Psoas muscle (tissue), 8 donors: ENCODE measurements at places on chromosomes 1 and 21. TPM values are rescaled to one million over a fixed set of nuclear protein-coding genes. Genes with fewer than 3 reads are reported as not detected.

DNA sequence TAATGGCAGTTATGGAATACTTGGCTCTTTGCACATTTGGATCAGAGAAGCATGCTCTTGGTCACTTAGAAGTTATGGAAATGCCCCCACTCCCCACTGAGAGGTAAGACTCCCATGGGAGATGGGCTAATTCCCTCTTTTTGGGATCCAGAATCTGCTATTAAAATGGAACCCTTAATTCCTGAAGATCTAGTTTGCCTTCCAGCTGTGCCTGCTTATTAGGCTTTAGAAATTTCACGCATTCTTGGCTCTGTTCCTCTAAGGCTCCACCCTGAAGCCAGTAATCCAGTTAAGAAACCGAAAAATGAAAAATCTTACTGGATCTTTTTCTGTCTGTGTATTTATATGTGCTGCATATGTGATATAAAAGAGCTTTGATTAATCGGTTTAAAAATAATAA, 76.7 kb downstream of the USH2A start:
- H3K4me3 ChIP-seq: no peak overlapping the region
- peaks cover 3% of the 10 kb centered on the region for H3K27me3 ChIP-seq
- H3K27ac ChIP-seq: no peak overlapping the region
- H3K4me1 ChIP-seq: no peaks in the 10 kb centered on the region

GRCh38 chr21:45533846-45534635, 8.2 kb downstream of the SLC19A1 start:
- no peaks in the 10 kb centered on the region for H3K27me3 ChIP-seq
- H3K36me3 ChIP-seq: no peaks in the 10 kb centered on the region
- peak; percentile 45 for DNase-seq
- no peak overlapping the region for H3K27ac ChIP-seq

DNA sequence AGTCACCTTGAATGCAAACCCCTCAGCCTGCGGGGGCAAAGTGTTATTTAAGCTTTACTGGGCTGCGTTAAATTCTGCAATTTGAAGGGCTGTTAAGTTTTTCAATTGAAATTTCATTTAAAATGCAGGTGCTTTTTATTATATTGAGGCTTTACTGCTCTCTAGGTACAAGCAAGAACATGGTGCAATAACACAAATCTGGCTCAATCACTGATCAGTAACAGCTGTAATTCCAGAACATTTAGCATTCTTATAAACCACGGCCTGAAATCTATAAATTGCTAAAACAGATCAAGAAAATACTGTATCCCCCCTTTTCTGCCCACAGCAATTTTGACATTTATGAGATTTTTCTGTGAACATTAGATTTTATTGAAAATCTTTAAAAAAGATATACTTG, 322.8 kb downstream of the KCTD3 start:
- no peaks in the 10 kb centered on the region for H3K27me3 ChIP-seq
- no peaks in the 10 kb centered on the region for H3K4me1 ChIP-seq
- no peak for DNase-seq
- H3K4me3 ChIP-seq: no peak overlapping the region
- no peak overlapping the region for H3K27ac ChIP-seq

DNA sequence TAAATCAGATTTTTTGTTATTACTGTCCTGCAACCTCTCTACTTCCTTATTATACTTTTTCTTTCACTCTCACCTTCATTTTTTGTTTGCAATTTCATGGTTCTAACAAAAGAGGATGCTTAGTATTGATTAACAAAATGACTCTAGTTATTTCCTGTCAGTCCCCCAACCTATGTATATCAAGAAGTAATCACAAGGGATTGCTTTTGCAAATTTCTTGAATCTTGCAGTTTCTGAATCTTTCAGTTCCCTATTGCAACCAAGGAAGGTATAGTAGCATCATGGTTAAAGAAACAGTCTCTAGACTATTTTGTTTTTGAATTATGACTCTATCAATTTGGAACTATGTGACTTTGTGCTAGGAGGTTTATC, 446.9 kb downstream of the NEGR1 start:
- no peak overlapping the region for H3K27ac ChIP-seq
- no peak overlapping the region for H3K4me3 ChIP-seq
- H3K36me3 ChIP-seq: no peaks in the 10 kb centered on the region
- no peaks in the 10 kb centered on the region for H3K27me3 ChIP-seq
- no peaks in the 10 kb centered on the region for H3K4me1 ChIP-seq

DNA sequence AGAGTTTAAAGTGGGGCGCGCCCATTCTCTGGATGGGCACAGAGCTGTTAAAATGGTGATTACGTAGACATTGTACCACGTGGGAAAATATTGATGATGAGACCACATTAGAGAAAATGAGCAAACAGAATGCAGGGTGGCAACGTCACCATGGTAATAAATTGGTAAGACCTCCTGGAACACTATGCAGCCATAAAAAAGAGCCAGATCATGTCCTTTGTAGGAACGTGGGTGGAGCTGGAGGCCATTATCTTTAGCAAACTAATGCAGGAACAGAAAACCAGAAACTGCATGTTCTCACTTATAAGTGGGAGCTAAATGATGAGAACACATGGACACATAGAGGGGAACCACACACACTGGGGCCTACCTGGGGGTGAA, 53.5 kb upstream of the CLDN14 start:
- no peak overlapping the region for H3K27ac ChIP-seq
- no peaks in the 10 kb centered on the region for H3K36me3 ChIP-seq
- peaks cover 32% of the 10 kb centered on the region for H3K27me3 ChIP-seq
- DNase-seq: no peak
- no peak overlapping the region for H3K4me3 ChIP-seq
- H3K4me1 ChIP-seq: no peaks in the 10 kb centered on the region

Gene HENMT1
- 1.5 TPM for total RNA-seq

Gene WRAP73
- total RNA-seq: 11.1 TPM

DNA sequence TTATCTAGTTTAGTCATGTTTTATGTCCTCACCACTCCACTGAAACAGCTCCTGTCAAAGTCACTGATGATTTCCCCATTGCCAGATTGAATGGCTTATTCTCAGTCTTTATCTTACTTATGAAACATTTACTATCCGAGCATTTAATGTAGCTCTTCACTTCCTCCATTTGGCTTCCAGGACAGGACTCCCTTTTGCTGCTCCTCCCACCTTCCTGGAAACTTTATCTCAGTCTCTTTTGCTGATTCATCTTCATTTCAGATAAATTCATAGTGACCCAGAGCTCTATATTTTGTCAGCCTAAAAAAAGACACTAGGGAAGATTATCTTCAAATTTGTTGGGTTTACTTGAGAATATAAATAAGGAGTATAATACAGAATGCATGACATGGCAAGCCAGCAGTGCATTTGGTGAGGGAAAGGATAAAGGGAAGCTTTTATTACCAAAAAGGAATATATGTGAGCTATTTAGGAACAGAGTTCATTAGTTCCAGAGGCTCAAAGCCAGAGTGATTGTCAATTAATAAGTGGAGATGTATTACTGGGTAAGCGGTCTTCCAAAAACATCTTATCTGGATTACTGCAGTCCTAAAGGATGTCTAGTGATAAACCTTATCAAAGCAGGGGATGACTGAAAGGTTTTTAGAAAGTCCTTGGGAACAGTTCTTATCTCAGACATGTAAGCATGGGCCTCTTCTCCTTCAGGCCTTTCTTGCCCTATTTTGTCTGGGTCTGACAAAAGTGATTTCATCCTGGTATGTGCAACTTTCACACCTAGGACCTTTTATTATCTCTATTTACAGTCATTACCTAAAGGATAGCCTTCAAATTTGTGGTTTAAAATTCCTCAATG, 25.6 kb downstream of the IL23R start:
- H3K4me1 ChIP-seq: no peaks in the 10 kb centered on the region
- H3K4me3 ChIP-seq: no peak overlapping the region
- H3K27me3 ChIP-seq: no peaks in the 10 kb centered on the region
- DNase-seq: no peak
- no peaks in the 10 kb centered on the region for H3K36me3 ChIP-seq

GRCh38 chr1:196896355-196896754, 8.5 kb downstream of the CFHR4 start:
- H3K4me1 ChIP-seq: no peaks in the 10 kb centered on the region
- no peak overlapping the region for H3K27ac ChIP-seq
- no peaks in the 10 kb centered on the region for H3K36me3 ChIP-seq
- no peaks in the 10 kb centered on the region for H3K27me3 ChIP-seq
- DNase-seq: no peak

DNA sequence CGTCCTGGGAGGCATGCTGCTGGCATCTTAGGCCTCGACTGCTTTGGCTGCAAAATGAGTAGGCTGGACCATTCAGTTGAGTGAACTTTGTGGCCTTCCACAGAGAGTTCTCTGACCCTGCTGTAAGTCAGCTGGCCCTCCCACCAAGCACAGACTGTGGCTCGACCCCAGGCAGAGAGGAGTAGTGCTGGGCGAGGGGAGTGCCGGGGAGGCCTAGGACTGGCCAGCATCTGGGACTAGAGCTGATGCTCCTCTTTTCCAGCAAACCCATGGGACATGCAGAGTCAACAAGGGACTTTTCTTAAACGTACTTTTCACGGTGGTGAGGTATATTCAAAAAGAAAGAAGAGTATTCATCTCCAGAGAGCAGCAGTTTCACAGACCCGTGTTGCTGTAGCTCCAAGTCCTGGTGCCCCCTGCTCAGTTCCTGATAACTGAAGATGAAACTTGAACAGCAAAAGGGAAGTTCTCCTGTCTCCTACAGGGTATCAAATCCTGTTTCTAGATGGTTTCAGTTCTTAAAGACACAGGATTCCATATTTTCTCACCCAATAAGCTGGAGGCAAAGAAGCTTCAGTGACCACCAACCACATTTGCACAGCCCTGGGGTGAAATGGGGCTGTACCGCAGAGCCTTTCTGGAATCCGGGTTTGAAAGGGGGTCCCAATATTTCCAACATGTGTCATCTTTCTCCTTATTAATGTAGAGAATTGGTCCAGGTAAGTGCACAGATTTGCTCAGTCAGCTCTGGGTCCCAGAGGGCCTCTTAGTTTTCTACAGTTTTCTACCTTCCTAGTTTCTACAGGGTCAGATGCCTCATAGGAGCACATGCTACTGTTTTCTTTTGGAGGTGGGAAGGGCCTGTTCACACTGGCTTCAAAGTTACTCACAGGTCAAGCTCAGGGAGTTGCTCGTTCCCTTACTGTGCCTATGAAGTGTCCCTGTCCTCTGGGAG, 20.9 kb downstream of the BATF3 start:
- no peak overlapping the region for H3K27ac ChIP-seq
- no peaks in the 10 kb centered on the region for H3K27me3 ChIP-seq
- H3K4me1 ChIP-seq: no peaks in the 10 kb centered on the region
- H3K36me3 ChIP-seq: no peaks in the 10 kb centered on the region
- no peak for DNase-seq

Gene UBE2U
- total RNA-seq: not detected

DNA sequence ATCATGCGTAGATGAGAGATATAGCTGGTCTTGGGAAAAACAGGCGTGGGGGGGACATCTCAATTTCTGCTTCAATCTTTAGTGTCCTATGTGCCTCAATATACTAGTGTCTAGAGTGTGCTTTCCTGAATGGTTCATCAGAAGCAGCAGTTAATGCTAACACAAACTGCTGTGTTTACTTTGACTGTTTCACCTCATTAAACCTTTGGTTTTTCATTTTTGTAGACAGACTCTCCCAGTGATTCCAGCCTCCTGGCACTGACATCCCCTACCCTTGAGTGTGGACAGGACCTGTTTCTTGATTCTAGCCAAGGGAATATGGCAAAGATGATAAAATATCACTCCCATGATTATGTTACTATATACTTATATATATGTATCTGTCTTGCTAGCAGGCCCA, 37.6 kb downstream of the ZYG11A start:
- no peak overlapping the region for H3K4me3 ChIP-seq
- no peaks in the 10 kb centered on the region for H3K4me1 ChIP-seq
- no peaks in the 10 kb centered on the region for H3K27me3 ChIP-seq
- DNase-seq: no peak
- H3K36me3 ChIP-seq: no peaks in the 10 kb centered on the region
- no peak overlapping the region for H3K27ac ChIP-seq

Gene COL8A2
- total RNA-seq: 0.15 TPM

Gene FAM72B
- total RNA-seq: 0.38 TPM

DNA sequence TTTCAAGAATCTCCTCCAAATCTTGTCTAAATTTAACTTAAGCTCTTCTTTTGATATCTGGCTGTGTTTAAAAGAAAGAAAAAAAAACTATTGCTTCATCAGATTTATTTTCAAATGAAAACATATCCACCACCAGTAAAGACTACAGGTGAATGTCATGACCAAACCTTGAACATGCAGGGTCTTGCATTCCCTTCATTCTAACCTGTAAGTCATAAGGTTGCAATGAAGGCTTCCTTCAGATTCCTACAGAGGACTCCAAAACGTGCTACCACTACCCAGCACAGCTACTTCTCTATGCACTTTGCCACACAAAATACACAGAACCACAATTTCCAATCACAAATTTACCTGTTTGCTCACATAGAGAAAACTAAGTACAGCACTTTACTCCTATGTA, 26.3 kb downstream of the FRRS1 start:
- no peaks in the 10 kb centered on the region for H3K4me1 ChIP-seq
- H3K27me3 ChIP-seq: no peaks in the 10 kb centered on the region
- no peak for DNase-seq
- H3K36me3 ChIP-seq: peaks cover 3% of the 10 kb centered on the region
- H3K27ac ChIP-seq: no peak overlapping the region

DNA sequence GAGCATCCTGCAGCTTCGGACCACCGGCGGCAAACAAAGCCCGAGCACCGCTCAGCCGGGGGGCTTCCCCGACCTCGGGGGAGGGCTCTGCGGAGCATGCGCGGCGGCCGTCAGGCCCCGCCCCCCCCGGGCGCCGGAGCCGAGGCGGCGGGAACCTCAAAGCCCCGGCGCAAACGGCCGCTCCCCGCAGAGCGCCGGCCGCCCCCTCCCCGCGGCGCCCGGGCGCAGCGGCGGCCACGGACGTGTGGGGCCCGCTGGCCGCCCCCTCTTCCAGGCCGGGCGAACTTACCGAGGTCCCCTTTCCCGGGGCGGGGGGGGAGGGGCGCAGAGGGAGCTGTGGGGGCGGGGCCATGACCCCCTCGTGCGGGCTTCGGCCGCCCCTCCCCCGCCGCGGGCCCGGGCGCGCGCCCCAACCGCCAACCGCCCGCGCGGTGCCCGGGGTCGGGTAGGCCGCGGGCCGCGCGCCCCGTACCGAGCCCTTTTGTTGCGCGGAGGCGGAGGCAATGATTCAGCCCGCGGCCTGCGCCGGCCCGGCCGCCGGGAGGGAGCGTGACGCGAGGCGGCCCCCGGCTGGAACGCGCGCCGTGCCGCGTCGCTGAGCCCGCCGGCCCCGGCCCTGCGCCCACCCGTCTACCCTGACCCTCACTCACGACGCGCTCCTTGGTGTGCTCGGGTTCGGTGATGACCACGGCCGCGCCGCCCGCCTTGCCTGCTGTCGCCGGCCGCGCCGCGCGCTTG, 1.7 kb downstream of the RCC2 start:
- H3K27ac ChIP-seq: peak overlapping the region; percentile 84
- DNase-seq: peak; percentile 51
- peaks cover 23% of the 10 kb centered on the region for H3K4me1 ChIP-seq
- no peaks in the 10 kb centered on the region for H3K27me3 ChIP-seq
- H3K4me3 ChIP-seq: peak overlapping the region; percentile 93

- no peaks in the 10 kb centered on the region for H3K36me3 ChIP-seq
- H3K4me3 ChIP-seq: no peak overlapping the region
- H3K27ac ChIP-seq: no peak overlapping the region
- no peaks in the 10 kb centered on the region for H3K4me1 ChIP-seq
- no peak for DNase-seq
Observed at GRCh38 chr1:178634445-178634844, 90.6 kb upstream of the RALGPS2 start.
